ENCODE measurements at places on chromosomes 12 and 14.

DNA sequence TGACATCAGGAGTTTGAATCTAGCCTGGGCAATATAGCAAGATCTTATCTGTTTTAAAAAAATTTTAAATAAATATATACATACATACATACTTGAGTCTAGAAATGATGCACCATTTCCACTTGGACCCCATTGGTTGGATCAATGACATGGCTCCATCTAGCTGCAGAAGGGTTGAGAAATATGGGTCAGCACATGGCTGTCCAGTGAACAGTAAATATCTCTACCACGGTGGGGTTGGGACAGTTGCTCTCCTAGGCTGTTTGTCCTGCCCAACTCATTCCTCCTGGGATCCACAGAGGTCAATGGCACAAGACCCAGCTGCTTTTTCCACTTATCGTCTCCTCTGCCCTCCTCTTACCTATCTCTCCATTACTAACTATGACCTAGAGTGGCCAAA lies 23.6 kb downstream of the PLEKHH1 start:
- DNase-seq, result no peak

DNA sequence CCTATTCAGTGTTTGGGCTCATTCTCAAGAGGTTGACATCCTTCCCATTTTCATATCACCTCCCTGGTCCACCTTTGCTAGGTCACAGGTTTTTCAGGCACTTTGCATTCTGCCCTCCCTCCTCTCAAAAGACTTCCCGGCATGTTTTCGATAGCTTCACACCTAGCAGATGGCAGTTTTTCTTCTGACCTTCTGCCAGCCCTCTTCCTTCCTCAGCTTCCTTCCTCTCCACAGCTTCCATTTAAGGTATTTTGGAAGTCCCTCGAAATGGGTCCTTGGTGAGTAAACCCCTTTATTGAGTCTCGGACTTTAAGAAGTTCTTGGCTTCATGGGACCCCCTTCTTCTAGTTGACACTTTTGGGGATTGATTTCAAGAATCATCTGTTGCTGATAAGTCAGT lies 358.0 kb downstream of the RGS6 start:
- no peak for DNase-seq

GRCh38 chr12:111757361-111758119 lies 9.2 kb upstream of the ALDH2 start:
- DNase-seq, result no peak

- DNase-seq, result no peak
Observed at GRCh38 chr12:124625867-124626675, 58.7 kb upstream of the NCOR2 start.

DNA sequence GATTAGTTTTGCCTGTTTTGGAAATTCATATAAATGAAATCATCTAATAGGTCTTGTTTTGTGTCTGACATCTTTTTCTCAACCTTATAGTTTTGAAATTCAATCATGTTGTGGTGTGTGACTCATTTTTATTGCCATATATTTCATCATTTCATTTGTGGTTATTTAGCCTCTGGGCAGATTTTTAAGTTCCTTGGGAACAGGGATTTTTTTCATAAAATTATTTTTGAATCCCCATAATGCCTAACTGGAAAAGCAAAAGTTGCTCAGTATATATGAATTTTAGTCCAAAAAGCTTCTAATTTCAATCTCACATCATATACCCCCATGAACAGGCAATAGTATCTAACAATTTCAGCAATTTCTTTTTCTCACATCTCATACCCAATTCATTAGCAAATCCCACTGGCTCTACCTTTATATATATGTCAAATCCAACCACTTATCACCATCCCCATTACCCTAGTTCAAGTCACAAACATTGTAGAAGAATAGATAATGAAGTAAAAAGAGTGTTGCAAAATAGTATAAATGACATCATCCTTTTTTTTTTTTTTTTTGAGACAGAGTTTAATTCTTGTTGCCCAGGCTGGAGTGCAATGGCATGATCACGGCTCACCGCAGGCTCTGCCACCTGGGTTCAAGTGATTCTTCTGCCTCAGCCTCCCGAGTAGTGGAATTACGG lies 2.6 kb upstream of the OR6J1 start:
- no peak for DNase-seq

- no peak for DNase-seq
Observed at GRCh38 chr14:71228711-71229110, 321.5 kb downstream of the PCNX1 start.

DNA sequence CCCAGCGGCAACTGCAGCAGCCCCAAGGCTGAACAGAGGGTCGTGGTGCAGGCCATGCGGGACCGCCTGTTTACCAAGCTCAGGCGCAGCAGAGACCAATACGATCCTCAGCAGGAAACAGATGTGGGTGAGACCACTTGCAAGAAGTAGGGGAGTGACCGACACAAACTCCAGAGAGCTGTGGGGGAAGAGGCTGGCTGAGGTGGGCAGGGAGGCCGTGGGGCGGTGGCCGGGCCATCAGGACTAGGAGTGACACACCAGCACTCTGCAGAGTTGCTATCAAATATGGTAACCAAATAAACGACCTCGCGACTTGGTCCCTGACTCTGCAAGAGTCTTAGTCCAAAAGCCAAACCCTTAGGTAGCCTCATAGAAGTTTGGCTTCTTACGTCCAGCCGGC lies 30.6 kb downstream of the AMN start:
- no peak for DNase-seq

- DNase-seq, result no peak
Observed at GRCh38 chr12:18887368-18887767, 149.4 kb downstream of the CAPZA3 start.

GRCh38 chr12:75862692-75863471 lies 168.7 kb downstream of the PHLDA1 start:
- no peak for DNase-seq

- no peak for DNase-seq
Observed at GRCh38 chr12:6784761-6785160, 4.6 kb upstream of the CD4 start.

GRCh38 chr12:68746572-68747180 lies 700 bp downstream of the SLC35E3 start:
- no peak for DNase-seq

DNA sequence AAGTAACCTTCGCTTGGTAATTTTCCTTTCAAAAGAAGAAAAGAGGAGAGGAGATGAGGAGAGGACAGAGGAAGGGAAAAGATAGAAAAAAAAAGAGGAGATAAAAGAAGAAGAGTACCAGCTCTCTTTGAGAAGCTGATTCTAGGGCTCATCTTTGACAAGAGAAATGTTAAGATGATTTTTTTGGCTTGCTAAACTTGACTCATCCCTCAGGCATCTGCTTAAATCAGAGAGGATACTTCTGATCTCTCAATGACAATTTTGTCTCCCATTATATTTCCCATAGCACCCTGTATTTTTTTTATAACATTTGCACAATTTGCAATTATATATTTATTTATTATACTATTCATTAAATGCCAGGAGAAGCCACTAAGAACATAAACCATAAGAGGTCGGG lies 17.1 kb downstream of the SYT1 start:
- no peak for DNase-seq

DNA sequence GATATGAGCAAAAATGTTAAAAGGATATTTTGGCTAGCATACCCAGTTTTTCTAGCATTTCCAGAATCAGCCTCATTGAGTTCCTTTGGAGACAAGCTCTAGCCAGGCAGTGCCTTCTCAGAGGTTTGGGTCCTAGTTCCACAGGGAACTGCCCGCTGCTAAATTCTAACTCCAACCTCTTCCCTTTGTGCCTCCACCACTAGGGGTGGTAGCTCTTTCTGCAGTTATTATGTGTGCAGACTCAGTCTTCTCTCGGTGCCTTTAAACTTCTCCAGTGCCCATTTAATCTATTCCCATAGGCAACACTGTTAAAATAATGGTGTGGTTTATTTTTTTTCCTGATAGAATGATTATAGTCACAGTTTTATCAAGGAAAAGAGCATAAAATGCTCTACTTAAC lies 21.5 kb upstream of the SLC25A3 start:
- DNase-seq, result no peak

- DNase-seq, result no peak
Observed at GRCh38 chr14:27387463-27387862, 789.6 kb upstream of the NOVA1 start.

GRCh38 chr12:127928615-127929571 lies 338.1 kb upstream of the TMEM132C start:
- no peak for DNase-seq

DNA sequence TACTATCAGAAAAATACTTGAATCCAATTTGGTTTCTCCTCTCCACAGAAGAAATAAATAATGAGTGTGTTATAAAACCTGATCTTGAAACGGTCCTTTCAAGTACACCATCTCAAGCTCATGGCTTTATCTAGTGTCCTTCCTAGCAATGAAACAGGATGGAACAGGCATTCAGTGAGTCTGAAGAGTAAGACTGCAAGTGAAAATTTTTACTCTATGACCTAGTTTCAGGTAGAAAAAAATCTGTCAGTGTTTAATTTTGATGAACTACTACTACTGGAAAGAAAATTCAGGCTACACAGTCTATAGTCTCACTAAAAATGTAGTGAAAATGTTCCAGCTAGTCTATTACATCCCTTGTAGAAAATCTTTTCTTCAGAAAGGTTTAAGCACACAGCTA lies 7.7 kb downstream of the CBX5 start:
- DNase-seq, result no peak

DNA sequence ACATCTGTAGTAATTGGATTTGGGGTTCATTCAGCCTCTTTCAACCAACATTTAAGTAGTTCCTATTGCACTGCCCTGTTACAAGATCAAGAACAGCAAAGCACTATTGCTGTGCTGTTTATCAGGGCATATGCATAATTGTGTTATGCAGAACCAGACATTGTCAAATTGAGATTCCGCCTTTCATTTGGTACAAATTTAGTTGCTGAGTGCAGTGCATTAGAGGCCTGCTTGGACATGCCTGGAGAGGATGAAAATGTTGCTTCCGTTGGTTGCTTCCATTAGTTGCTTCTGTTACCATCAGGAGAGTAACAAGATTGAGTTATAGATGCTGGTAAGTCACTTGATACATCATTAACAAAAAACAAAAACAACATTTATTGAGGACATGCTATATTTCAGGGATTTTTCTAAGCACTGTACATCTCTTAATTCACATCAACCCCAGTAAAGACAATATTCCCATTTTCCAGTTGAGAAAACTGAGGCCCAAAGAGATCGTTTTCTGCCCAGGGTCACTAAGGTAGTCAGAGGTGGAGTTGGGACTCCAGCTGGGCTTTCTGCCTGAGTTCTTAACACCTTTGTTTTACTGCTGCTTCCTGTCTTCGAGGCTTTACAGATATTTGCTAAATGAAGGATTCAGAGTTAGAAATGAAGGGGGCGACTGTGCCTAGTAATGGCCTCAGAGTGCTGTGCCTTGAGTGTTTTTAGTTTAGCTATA lies 79.3 kb downstream of the PPP2R5C start:
- no peak for DNase-seq

DNA sequence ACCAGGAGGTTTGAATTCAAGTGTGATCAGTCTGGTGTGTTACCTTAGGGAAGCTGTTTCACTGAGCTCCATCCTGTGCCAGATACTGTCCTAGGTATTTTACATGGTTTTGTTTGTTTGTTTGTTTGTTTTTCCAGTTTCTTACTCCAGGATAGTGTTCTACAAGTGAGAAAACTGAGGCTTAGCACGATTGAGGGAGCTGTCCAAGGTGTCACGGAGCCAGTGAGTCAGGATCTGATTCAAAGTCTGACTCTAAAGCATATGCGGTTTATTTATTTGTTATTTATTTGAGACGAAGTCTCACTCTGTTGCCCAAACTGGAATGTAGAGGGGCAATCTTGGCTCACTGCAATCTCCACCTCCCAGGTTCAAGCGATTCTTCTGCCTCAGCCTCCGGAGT lies 79.7 kb upstream of the GNG2 start:
- no peak for DNase-seq

- DNase-seq, result no peak
Observed at GRCh38 chr14:48341069-48341468, 665.7 kb upstream of the MDGA2 start.

DNA sequence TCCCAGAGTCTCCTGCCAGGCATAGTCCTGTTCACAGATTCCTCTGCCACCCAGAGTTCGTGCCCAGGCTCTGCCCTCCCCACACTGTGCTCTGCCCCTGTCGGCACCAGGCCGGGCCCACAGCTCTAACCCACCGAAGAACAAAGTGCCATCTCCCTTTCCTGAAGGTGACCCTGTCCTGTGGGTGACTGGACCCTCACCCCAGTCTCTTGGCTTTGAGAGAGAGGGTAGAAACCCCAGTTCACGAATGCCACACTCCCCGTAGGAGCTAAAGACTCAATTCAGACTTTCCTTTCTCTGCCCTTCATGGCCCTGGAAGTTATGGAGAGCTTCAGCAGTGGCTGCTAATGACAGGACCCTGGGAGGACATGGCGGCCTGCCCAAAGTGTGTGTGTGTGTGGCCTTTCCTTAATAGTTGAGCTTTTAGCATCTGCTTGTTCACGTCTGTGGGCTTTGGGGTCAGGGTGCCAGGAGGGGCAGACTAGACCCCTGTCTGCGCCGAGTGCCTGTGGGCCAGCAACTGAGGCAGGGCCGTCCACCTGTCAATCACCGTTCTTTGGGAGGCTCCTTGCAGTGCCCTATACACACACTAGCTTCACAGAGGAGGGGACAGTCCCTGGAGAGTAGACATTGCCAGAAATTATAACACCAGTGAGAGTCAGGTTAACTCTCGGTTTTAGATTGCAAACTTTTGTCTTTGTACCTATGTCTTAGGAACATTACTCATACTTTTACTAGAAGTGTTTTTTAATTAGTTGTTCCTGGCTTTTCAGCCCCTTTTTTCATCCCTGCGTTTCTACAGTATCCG lies 84.6 kb upstream of the DYNC1H1 start:
- DNase-seq, result no peak

- no peak for DNase-seq
Observed at GRCh38 chr12:130667421-130667960, 48.6 kb downstream of the RIMBP2 start.

GRCh38 chr12:33111850-33112249 lies 215.3 kb upstream of the PKP2 start:
- no peak for DNase-seq

DNA sequence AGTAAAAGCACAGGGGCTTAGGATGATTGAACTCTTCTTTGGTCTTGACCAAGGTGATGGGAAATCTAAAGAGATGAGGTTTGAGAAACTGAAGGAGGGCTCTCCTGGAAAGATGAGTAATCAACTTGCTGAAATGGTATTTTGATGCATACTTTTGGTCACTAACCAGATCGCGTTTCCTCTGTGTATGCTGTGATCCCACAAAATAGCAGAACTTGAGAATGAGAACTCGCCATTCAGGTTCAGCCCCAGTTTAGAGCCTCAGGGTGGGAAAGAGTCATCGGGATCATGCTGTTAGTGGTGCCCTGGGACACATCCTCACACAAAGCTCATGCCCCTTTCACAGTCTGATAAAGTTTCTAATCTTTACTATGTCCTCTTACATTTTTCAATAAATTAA lies 488.8 kb downstream of the ETNK1 start:
- DNase-seq, result no peak

DNA sequence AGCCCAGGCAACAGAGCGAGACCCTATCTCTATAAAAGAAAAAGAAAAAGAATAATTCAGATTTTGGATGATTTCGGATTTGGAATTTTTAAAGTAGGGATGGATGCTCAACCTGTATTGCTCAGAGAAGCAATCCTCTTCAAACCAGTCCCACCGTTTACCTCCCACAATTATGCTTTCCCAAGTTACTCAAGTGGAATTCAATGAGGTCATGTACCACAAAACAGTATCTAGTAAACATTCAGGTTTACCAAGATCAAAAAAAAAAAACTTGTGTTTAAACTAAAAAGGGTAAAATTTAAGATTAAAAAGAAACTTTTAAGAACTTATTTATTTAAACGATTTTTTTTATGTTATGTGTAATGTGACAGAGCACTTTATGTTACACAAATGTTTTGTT lies 2.5 kb downstream of the KDM5A start:
- DNase-seq, result no peak

- DNase-seq, result no peak
Observed at GRCh38 chr12:807041-807735, 54.8 kb downstream of the WNK1 start.

Data from stimulated activated CD8-positive, alpha-beta memory T cell treated with anti-CD3 and anti-CD28 coated beads, Interleukin-15, amount 100 ng/mL, for 48 hours (primary cell).